Tongue (tissue), 3 donors: ENCODE measurements at places on chromosomes 13 and 19. TPM values are rescaled to one million over a fixed set of nuclear protein-coding genes. Genes with fewer than 3 reads are reported as not detected.
A peak's percentile ranks its signal among the peaks of the same experiment; 100 is the strongest.

GRCh38 chr19:50000038-50000840 is 24.9 kb downstream of the VRK3 start:
- no peak for DNase-seq

Gene TPRX2
- total RNA-seq: not detected

DNA sequence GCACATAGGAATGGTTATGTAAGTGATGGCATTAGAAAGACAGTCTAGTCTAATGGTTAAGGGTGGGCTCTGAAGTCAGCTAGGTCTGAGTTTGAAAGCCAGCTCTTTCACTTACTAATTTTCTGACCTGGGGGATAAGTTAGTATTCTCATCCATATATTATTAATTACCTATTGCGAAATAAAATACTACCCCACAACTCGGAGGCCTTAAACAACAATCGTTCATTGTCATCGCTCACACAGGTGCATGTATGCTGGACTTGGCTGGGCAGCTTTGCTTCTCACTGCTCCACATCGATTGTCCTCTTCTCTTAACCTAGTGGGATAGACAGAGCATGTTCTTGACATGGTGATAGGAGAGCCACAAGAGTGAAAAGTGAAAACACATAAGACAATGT is 54.7 kb downstream of the TNFSF11 start:
- DNase-seq: no peak

GRCh38 chr19:31018936-31019335 is 330.3 kb downstream of the TSHZ3 start:
- DNase-seq: peak; percentile 65

DNA sequence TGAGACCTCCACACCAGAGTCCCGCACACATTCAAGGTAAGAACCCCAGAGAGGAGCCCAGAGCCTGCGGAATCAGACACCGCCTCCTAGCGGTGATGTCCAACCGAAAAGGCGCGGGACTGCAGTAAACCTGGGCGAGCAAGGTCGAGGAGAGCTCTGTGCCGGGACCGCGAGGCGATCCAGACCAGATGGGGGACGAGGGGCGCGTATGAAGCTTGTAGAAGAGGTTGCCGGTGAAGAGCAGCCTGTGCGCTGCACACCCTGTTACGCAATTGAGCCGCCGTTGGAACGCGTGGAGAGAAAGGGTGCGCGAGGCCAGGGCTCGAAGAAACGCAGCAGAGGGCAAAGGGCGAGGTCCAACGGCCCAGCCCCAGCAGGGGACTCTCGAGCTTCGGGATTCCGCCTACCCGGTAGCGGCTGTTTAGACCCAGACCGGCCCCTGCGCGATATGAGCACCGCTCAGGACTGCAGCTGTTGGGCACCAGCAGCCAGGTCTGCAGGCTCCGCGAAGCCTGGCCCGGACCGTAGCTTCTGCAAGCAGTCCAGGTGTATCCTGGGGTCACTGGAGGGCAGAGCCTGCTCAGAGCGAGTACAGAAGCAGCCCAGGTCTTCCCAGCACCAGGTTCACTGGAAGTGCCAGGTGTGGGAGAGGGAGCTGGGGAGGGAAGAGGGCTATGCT is 65.9 kb upstream of the ZNF599 start:
- DNase-seq: peak; percentile 18

Gene SBK3
- not detected for total RNA-seq

Gene ZNF20
- total RNA-seq: 1.6 TPM

DNA sequence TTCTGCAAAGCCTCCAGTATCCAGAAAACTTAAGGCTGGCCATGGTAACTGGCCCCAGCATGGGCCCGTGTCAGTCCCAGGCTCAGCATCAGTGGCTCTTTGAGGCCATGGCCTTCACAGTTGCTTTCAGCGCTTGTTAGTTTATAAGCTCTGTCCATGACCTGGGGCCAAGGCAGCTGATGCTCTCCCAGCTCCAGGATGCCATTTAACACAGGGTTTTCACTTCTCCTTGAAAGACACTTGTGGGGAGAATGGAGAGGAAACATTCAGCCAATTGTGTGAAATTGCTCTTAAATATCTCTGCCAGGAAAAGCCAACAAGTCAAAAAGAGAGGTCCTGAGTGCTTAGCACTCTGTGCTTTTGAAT is 321.3 kb downstream of the FOXO1 start:
- no peak for DNase-seq

Gene CCNA1
- 1.4 TPM for total RNA-seq

DNA sequence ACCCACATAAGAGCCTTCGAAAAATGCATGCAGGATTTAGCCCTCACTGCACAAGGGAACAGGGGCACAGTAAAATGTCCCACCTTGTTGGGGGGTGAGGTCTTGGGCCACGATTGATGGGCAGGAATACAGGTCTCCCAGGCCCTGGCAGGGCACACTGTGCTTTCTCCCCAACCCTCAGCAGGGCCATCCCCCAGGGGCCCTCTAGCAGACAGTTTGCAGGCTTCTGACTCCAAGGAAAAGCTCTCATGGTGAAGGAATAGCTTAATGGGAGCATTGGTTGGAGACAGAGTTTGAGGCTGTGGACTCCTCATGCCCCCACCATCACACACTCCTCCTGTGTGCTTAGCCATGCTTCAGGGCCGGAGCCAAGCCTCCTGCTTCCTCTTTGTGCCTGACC is 484.6 kb downstream of the ZNF536 start:
- DNase-seq: no peak

Gene MIR17HG
- 8.6 TPM for total RNA-seq

Gene HMG20B
- 34.7 TPM for total RNA-seq

- peak; percentile 36 for DNase-seq
Measured at GRCh38 chr19:42596391-42597072, 1.8 kb upstream of the CEACAM8 start.

- no peak for DNase-seq
Measured at GRCh38 chr13:20608438-20609020, 41.6 kb downstream of the IFT88 start.

GRCh38 chr19:9939301-9939913 is 3.1 kb upstream of the OLFM2 start:
- DNase-seq: no peak

DNA sequence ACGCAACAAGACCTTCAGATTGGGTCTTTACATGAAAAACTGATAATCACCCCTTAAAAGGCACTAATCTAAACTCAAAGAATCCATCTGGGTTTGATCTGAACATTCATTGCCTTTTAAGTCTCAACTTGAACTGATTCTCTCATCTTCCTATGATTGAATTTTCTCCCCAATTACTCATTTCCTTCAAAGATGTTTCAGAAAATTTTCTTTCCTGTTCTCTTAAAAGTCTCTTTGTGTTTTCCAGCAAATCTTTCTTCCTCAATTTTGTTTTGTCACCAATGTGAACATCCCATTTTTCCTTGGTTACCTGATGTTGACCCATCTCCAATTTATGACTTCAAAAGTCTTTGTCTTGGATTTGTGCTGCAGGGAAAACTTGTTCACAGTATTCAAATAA is 234.3 kb downstream of the DACH1 start:
- DNase-seq: no peak

GRCh38 chr19:39139305-39139874 is 13.8 kb downstream of the PAK4 start:
- DNase-seq: no peak

GRCh38 chr13:37954191-37954590 is 84.6 kb upstream of the TRPC4 start:
- no peak for DNase-seq

Gene SLC35E1
- 19.8 TPM for total RNA-seq

DNA sequence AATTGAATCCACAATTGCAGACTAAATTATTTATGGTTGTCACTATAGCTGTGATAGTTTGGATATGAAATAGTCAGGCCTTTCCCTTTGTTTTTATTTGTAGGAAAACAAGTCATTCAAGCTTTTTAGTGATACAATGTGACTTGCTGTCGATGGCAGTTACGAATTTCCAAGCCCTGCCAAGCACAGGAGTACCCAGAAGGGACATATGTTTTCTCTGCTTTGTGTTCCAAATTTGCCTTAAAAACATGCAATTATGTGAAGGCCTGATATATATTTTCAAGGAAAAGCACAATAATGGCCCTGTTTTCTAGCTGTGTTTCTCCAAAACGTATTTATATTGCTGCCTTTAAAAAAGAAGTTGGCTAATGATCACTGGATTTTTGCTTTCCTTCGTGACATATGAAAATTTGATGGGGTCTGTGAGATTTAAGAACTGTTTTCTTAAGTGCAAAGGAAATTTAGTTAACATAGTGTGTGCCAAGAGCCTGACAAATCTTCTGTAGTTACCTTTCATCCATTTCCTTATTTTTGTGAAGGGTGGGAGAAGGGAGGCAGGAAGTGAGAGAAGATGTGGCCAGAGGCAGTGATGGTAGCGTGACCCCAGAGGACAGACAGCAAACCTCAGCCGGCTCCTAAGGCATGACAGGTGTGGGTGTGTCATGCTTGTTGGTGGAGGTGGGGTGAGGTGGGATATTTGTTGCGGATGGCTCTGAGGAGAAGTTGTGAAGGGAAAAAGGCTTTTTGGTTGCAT is 79.6 kb downstream of the TEX26 start:
- peak; percentile 26 for DNase-seq

Gene HCN2
- 0.41 TPM for total RNA-seq

Gene ZNF723
- not detected for total RNA-seq

DNA sequence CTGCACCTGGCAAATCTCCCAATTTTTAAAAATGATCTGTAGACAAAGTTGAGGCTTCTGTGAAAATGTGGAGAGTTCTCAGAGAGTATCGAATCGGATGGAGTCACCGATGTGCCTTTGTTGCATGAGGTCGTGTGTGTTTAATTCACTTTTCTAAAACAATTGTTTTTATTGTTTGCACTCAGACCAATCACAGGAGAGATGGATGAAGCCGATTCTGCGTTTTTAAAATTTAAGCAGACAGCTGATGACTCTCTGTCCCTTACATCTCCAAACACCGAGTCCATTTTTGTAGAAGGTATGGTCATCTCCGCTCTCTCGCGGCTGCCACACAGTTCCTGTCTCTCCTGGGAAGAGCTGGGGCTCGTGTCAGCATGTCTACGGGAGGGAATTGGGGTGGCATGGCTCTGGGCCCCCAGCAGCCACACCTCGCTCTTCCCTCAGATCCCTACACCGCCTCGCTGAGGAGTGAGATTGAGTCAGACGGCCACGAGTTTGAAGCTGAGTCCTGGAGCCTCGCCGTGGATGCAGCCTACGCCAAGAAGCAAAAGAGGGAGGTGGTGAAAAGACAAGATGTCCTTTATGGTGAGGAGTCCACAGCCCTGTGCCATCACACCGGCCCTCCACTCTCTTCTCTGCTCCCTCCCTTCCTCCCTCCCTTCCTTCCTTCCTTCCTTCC is 47.2 kb downstream of the PEX11G start:
- no peak for DNase-seq

GRCh38 chr19:17996826-17997316 is 11.1 kb upstream of the ARRDC2 start:
- DNase-seq: peak; percentile 91

Gene RFPL4A
- total RNA-seq: 2.5 TPM

DNA sequence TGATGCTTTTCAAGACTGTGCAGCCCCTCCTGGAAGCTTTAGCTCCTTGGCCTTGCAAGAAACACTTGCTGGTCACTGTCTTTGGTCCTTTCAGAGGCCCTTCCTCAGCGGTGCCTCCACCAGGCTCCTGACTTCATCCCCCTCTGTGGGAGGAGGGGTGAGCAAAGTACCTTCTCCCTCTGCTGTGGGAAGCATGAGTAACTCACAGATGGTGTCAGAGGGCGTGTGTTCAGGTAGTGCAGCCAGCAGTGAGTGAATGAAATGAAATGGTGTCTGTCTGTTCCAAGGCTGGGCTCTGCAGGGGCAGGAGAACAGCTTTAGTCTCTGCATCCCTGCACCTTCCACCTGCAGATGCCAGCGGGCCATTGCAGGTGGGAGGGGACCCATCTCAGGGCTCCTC is 102.9 kb downstream of the SHISA2 start:
- no peak for DNase-seq

DNA sequence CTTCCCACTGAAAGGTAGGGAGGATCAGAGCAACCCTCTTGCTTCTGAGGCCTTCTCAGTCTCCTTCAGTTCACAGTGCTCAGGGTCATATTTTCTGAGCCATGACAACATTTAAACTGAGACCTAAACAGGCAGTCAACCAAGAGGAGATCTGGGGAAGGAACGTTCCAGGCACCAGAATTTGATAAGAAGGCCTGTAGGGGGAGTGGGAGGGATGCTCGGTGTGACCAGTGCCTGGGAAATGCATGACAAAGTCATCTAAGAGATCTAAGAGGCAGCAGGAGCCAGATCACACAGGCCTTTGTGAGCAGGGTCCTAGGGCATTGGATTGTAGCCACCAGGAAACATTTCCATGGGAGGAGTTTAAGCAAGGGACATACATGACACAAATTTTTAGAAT is 71.6 kb downstream of the SHISA2 start:
- peak; percentile 56 for DNase-seq

Gene SIGLEC10
- 2.1 TPM for total RNA-seq

- DNase-seq: no peak
Measured at GRCh38 chr19:33875071-33875470, 78.4 kb downstream of the KCTD15 start.

Gene SIAH3
- 0.10 TPM for total RNA-seq

DNA sequence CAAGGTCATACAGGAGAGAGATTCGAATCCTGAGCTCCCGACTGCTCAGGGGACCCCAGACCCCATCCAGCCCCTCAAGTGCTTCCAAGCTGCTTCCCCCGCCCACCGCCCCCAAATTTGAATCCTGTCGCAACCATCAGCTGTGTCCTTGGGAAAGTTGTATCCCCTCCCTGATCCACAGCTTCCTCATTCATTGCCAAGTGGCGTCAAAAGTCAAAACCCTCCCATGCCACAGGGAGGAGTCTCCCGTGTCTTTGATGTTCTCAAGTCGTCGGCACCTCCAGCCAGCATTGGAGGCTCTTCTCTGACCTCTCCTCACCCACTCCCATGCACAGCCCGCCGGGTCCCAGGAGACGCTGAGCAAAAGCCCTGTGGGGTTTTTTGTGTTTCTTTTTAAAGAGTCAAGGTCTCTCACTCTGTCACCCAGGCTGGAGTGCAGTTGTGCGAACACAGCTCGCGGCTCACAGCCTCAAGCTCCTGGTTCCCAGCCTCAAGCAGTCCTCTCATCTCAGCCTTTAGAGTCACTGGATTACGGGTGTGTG is 2.8 kb upstream of the IFI30 start:
- no peak for DNase-seq

DNA sequence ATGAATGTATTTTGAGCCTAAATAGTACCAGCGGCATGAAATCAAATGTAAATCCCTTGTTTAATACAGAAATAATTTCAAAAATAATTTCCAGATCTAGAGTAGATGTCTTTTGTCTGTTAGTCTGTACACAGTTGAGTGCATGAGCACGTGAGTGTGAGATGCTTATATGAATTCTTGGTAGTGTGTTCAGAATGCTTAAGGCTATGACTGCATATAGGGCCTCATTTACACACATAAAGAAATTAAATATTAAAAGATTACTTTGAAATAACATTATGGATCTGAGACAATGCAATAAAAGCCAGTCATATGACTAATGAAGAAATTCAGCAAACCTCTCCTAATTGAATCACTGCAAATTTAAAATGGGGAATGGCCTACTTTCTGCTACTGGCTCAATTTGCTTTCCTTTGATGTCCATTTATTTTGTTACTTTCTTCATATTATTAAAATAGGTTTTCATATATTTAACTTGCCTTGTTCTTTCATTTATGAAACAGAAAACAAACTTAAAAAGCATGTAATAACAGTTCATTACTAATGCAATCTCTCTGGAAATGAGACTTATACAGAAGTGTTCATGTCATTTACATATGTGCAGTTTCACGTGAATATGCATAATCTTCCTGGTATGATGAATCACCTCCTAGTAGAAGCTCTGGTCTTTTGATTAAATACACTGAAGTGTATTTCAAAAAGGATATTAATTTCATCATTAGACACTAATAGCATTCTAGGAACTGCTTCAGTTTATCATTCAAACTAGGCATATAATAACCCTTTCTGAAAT is 4.5 kb downstream of the AMER2 start:
- no peak for DNase-seq
